ENCODE measurements at places on chromosomes 5 and 9.

GRCh38 chr9:750249-750967, 91.1 kb upstream of the DMRT1 start:
- no peak for DNase-seq

DNA sequence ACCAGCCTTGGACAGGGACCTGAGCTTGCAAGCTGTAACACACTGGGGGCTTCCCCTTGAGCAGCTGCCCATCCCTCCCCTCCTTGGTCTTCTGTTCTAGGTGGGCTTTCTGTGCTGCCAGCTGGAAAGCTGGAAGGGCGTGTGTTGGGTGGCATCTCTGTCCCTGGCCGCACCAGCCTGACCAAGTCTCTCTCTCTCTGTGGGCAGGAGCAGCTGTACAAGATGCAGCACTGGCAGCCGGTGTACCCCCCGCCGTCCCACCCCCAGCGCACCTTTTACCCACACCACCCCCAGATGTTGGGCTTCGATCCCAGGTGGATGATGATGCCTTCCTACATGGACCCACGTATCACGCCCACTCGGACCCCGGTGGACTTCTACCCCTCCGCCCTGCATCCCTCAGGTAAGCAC, 32.1 kb upstream of the POMT1 start:
- DNase-seq = no peak

DNA sequence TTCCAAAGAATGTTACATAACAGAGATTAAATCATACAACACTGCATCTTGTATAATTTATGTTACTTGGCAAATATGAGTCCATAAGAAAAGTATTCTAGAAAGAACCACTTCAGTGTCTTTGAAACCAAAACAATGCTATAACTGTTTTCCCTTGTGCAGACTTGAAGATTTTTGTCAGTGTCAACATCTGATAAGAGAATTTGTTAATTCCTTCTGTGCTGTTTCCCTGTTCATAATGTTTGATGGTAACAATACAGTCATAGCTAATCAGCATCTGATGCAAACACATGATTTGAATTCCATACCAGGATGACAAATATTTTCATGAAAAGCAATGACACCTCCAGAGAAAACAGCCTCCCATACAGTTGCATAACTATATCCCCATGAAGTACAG, 306.8 kb downstream of the SEMA5A start:
- no peak for DNase-seq

- no peak for DNase-seq
These were observed 197.1 kb downstream of the MED10 start for GRCh38 chr5:6181147-6181729.

GRCh38 chr5:181242031-181242451, 1.7 kb downstream of the RACK1 start:
- no peak for DNase-seq

DNA sequence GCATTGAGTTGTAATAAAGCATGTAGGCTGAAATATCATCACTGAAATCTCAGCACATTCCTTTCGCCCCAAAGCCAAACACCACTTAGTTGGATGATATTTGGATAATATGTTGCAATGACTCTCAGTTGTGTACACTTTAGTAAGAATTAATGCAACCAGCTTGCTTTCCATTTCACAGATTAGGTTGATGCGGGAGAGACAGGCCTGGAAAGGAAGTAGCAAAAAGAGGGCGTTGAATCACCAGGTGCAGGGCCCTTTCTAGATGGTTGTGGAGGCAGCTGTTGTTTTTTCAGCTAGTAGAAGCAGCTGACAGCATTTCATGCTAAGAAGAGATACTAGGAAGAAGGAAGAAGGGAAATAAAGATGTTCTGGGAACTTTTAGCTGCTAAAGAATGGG, 30.9 kb downstream of the DMRT3 start:
- no peak for DNase-seq

DNA sequence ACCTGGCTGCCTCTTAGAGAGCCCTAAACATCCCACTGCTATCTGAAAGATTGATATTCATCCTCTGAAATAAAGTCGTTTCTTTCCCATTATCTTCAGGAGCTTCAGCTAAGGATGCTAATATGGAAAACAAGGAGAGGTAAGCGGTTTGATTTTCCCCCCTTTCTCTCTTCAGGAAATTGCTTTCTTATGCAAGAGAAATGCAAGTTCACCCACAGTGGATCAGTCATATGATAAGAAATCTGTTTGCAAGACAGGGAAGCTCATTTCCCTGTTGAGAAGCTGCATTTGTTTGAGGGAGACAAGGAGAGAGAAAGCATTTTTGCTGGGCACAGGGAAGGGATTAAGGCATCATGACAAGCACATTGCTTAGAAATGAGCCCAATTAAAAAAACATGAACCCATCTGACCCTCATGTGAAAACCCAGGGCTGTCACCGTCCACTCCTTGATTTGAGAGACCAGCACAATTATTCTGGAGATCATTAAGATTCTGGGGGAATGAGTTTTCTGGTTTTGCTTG, 53.7 kb upstream of the BOD1 start:
- no peak for DNase-seq

DNA sequence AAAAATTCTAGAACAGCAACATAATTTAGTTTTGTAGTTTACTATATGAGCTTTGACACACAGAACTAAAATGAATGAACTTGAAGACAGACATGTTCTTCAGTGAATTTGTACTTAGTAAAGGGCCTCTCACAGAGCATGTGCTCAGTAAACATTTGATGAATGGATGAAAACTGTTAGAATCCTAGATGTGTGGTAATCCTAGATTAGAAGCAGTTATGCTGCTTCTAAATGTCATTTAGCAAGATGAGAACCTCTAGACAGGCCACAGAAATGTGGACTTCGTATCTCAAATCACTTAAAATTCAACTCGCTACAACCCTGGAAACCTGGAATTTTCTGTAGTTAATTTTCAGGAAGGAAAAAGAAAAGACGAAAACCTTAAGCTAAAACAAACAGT, 8.5 kb downstream of the GOLPH3 start:
- DNase-seq = no peak

DNA sequence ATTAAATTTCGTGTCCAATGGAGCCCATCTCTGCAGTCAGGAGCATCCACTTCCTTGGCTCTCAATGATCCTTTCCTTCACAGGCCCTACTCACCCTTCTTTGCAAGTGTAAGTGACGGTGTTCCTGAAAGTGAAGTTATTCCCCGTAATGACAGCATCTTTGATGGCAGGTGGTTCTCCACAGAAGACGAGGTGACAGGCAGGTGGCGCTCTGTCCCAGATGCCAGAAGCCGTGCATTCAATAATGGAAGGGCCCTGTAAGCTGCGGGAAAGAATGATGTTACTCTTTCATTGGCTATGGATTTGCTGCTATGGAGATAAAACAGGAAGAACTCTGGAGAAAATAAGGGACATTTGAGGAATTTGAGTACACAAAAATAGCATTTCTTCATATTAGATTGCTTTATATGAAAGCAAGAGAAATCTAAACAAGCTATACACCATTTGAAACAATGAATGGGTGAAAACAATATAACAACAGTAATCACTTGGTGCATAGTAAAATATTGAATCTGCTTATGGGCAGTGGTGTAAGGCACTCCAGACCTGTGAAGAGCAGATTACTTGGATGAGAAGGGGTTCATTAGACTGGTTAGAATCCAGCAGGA, 89.9 kb upstream of the TXNDC8 start:
- peak; percentile 64 for DNase-seq

DNA sequence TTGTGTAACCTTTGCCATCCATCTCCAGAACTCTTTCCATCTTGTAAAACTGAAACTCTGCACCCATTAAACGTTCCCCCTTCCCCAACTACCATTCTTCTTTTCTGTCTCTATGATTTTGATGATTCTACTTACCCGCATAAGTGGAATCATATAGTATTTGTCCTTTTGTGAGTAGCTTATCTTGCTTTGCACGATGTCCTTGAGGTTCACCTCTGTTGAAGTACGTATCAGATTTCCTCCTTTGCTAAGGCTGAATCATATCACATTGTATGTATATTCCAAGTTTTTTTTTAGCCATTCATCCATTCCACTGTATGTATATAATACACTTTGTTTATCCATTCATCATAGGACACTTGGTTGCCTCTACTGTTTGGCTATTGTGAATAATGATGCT, 2.9 kb upstream of the RNF130 start:
- DNase-seq = no peak

DNA sequence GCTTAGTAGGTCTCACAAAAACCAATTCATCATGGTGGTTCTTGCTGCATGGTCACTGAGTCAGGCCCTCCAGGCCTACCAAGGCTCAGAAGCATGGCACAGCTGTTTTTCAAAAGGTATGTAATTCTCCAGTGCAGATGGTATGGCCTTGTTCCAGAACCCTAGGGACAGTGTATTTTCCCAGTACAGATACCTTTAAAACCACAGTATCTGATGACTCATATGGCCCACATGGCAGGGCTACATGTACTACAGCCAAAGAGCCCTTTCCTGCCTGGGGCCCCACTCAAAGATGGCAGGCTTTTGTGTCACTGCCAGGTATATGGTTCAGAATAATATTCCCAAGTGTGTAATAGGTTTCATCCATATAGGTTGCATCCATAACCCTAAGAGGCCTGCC, 16.5 kb downstream of the CSF2 start:
- peak; percentile 76 for DNase-seq

DNA sequence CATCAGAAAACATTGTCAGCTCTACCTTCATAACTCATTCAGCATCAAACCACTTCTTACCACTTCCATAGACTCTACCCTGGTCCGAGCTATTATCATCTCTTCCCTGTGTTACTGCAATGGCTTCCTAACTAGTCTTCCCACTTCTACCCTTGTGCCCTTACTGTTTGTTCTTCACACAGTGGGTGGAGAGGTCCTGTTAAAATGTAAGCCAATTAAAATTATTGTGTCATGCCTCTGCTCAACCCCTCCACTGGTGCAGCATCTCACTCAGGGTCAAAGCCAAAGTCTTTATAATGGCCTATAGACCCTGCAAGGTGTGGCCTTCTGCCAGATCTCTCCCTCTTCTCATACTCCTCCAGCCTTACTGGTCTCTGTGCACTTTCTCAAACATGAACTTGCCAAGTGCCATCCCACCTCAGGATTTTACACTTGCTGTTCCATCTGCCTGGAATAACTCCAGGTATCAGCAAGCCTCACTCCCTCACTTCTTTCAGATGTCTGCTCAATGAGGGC, 22.8 kb upstream of the ARAP3 start:
- DNase-seq = no peak

GRCh38 chr9:136309806-136310220, 5.9 kb upstream of the CCDC187 start:
- no peak for DNase-seq

DNA sequence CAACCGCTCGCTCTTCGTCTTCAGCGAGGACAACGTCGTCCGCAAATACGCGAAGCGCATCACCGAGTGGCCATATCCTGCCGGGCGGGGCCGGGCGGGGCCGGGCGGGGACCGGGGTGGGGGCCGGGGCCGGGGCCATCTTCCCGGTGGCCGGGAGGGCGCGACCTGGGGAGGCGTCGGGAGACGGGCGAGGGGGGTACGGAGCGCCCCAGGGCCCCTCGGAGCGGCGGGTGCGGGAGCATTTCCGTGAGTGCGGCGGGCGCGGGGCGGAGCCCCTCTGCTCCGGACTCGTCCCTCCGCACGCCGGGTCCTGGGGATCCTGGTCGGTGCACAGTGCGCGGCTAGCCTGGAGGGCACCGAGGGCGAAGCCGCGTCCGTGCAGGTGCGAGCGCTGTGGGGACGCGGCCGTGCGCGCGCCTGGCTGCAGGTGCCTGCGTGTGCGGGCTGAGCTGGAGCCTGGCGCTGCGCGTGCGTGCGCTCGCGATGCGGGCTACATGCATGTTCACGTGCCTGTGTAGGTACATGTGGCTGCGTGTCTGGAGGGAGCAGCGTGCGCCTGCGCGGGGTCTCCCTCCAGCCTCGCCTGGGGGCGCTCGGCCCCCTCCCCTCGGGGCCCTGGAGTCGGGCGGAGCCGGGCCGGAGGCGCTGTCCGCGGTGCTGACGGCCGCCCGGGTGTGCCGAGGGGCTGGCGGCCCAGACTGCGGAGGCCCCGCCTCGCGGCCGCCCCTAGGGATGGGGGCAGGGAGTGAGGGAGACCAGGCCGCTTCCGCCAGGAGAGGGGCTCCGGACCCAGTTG, 762 bp downstream of the CACNA1B start:
- DNase-seq = peak; percentile 27

DNA sequence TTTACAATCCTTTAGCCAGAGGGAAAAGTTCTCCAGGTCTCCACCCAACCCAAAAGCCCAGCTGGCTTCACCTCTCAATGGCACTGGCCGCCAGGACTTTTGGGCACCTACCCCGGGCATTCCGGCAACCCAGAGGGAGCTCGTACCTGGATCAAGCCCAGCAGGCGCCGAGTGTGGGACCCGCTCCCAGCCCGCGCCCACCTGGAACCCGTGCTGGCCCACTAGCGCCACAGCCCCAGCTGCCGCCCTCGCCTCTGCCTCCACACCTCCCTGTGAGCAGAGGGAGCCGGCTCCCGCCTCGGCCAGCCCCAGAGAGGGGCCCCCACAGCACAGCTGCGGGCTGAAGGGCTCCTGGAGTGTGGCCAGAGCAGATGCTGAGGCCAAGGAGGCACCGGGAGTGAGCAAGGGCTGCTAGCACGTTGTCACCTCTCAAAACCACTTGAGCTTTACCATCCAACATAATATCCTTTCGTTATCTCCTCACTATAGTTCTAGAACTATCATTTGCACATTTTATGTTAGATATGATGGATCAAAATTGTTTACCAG, 69.7 kb downstream of the GCNT1 start:
- no peak for DNase-seq

GRCh38 chr9:134014946-134015345, 10.3 kb upstream of the BRD3OS start:
- DNase-seq = no peak

- no peak for DNase-seq
These were observed 803.7 kb downstream of the TLE4 start for GRCh38 chr9:80375477-80375876.

- no peak for DNase-seq
These were observed 1740.1 kb upstream of the WWC1 start for GRCh38 chr5:166551384-166551783.

DNA sequence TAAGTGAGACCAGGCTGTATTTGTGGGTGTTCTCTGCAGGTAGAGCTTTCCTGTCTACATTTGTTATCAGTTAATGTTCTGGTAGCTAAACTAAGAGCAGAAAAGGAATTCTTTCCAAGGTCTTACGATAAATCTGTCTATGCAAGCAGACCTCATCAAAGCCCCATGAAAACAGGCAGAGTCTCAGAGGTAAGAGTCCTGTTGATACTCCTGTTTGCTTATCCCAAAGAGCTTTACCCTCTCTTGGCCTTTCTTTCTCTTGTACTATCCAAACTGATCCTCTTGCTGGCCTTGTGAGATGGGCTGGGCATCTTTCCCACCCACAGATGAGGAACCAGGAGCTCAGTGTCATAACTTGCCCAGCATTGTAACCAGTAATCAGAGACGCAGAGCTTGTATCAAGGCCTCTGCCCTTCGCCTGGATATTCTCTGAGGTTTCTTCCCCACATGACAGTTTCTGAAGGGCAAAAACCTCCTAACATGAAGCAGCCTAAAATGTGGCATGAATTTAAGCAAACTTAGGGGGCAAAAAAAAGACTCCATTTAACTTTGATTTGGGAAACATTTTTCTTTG, 33.5 kb downstream of the PRKACG start:
- DNase-seq = no peak
